ENCODE measurements at places on chromosomes 3 and 15.
A peak's percentile ranks its signal among the peaks of the same experiment; 100 is the strongest.

GRCh38 chr3:188559072-188559429 is 405.1 kb downstream of the LPP start:
- DNase-seq = no peak

DNA sequence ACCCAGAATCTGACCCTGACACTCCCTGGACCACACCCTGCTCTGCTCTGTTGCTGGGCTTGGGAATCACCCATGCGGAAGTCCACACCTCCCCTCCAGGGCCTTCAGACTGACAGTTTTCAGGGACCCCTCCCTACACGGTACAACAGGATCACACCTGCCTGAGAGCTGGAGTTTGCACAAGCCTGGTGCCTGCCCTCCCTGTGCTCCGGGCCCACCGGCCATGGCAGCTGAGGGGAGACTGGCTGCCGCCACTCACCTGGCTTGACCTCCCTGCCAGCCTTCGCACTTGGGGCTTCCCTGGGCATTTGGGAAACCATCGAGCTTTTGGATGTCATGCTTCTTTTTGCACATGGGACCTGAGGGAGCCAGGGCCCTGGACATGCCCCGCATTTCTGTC is 95.9 kb upstream of the ANKRD34C start:
- no peak for DNase-seq

- DNase-seq = no peak
Measured at GRCh38 chr3:129688271-129688895, 81.9 kb upstream of the PLXND1 start.

DNA sequence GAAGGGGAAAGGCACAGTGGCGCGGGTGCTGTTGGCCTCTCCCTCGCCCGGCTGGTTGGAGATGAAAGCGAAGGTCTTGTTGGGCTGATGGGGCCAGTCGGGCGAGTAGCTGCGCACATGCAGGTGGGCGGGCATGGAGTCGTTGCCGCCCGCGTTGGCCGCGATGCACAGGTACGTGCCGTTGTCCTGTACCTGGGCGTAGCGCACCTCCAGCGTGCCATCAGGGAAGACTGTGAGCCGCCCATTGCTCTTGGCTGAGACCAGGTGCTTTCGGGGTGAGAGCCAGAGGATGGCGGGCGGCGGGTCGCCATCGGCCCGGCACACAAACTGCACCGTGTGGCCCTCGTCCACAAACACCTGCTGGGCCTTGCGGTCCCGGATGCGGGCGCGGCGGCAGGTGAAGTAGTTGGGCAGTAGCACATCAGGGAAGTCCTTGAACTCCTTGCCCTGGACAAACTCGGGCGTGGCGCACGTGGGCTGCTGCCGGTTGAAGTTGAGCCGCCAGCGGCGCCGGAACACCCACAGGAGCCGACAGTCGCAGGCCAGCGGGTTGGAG is 18.4 kb downstream of the LINGO1 start:
- DNase-seq = no peak

DNA sequence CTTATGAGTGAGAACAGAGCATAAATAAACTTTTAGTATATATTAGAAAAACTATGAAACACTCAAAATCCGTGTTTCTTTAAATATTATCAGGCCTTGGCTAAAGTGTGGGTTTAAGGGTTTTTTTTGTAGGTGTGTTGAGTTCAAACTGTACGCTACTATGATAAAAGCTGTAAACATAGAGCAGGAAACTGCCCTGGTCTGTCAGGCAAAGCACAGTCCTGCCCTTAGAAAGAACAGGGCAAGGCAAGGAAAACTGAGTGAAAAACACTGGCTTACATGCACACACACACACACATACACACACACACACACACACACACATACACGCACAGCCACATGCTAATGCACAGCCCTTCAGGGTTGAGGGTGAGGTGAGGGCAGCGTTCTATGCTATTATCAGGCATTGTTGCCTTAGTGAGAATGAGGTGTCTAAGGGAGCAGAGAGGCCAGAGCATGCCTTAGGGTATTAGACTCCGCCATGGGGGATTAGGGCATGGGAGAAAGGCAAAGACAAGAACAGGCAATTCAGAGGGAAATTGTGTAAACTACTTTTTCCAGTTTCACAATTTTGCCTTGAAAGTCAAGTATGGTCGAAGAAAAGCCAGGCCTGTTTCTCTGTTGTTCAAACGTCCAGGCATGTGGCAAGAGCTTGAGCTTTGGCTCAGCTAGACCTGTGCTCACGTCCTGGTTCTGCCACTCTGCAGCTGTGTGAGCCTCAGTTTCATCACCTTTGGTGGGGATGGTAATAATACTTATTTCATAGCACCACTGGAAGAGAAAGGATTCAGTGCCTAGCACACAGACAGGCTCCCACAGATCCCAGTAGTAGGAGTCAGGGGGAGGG is 36.3 kb upstream of the TPM1 start:
- no peak for DNase-seq

DNA sequence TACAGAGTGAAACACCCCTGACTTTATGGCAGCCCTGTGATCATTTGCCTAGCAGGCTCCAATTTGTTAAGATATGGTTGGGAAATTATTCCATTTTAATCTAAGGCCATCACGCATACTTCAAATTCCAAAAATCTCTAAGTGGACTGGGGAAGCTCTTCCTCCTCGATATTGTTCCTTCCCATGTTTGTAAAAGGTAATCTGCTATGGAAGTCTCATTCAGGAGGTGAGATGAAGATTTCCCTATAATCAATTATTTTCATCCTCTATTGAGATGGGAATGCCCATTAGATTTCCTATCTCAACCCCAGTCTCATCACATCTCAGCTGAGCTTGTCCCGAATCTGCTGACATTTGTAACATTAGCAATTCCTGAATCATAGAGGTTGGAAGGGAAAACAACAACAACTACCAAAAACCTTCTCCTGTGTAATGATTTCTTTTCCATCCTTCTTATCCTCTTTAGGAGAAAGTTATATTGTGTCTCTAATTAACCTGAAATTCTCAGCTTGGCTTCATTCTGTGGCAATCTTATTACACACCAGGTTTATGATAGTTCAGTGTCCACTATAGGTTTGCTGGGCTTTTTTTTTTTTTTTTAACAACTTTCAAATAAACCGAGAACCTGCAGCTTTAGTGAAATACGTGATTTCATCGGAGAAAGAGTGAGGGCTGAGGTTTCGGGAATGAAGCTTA is 2.2 kb upstream of the NR2F2 start:
- no peak for DNase-seq

GRCh38 chr3:64956711-64957325 is 269.0 kb upstream of the ADAMTS9 start:
- DNase-seq = no peak

GRCh38 chr3:167125612-167126407 is 254.3 kb downstream of the ZBBX start:
- DNase-seq = no peak

DNA sequence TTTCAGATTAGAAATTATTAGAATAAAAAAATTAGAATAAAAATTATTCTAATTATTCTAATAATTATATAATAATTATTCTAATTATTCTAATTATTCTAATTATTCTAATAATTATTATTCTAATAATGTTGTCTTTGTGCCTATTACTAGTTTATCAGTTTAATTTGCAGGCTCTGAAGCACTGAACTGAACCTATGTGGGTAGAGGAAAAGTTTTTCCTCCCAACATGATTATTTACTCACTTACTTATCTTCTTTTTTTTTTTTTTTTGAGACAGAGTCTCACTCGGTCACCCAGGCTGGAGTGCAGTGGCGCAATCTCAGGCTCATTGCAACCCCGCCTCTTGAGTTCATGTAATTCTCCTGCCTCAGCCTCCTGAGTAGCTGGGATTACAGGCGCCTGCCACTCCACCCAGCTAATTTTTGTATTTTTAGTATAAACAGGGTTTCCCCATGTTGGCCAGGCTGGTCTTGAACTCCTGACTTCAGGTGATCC is 39.7 kb upstream of the C15orf39 start:
- DNase-seq = no peak

DNA sequence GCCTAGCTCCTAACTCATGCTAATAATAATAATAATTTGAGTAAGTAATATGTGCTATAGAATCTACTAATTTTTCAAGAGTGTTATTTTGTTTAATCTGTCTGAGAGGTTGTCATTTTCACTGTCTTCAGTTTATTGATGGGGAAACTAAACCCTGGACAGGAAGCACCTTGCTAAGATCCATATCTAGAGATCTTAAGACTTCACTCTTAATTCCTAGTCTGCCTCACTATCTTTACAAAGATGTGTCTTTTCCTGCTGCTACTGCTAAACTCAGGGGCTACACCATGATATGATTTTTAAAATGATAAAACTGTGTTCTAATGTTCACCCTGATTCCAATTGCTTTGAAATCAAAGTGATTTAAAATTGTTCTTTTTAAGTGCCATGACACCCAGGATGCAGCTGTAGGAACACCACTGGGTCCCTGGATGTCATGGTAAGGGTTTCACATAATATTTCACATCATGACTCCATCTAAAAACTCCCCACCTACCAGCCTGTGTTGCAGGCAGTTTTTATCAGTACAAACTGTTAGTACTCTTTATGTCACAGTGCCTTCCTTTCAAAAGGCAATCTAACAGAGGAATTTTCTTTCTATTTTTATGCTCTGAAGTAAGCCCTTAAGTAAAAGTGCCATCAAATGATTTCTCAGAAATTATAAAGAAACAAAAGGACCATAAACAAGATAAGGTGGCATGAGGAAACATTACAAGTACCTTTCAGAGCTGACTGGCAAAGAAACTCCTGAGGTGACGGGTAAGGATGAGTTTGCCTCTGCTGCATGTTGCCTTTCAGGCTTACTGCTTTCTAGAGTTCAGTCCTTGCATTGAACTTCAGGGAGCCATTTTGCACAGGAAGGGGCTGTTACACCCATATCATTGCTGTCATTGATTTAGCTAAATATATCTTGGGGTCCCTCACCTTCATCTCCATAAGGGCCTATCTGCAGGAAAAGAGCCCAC is 160.1 kb upstream of the SATB1 start:
- no peak for DNase-seq

DNA sequence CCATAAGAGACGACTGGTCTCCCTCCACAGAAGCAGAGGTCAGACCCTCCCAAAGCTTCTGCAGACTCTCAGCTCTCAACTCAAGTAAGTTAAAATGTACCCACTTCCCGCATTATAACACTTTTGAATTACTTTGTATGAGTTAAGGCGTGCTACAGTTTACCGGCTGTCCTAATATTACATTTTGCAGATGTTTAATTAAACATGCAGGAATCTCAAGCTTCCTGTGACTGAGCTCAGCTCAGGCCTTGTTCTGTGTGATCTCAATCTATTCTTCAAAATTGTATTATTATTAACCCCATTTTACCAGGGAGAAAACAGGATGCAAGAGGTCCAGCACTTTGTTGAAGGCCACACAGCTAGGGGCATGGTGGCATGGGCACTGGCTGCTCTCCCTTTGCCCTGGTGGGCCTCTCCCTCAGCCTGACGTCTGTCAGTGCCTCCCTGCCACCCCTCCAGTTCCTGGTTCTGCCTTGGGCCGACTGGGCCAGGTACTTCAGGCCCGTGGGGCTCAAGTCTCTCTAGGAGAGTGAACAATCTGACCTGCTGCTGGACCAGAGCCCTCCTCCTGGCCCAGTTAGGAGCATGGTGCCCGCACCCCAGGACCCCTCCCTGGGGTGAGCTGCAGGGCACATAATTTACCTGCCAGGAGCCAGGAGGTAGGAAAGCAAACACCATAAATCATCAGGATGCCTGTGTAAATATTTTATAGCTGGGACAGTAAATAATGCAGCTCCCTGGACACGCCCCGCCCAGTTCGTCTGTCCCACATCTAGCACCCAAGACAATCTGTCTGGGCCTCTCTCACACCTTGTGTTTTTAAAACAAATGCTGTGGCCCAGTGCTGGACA is 14.9 kb upstream of the RFT1 start:
- no peak for DNase-seq

GRCh38 chr15:32919749-32920414 is 202.1 kb downstream of the GREM1 start:
- DNase-seq = no peak

- DNase-seq = no peak
Measured at GRCh38 chr15:90790057-90790456, 72.9 kb downstream of the BLM start.

- no peak for DNase-seq
Measured at GRCh38 chr3:128874481-128875180, 4.8 kb upstream of the ACAD9 start.

GRCh38 chr3:45311327-45311726 is 77.0 kb upstream of the LARS2 start:
- DNase-seq = no peak

DNA sequence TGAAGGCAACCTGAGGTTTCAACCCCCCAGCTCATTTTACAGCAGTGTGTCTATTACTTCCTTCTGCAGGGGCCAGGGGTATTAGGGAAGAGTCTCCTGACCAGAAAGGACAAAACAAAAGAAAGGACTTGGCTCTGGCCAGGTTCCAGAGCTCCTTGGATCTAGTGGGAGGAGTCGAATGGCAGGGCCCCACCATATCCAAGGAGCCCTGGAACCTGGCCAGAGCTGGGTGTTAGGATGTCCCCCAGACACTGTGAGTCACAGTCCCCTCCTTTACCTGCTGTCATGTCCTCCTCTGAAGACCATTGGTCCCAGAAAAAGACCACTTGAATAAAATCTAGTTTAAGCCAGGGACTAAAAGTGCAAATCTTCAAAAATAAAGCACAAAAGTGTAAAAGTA is 113.2 kb downstream of the EEFSEC start:
- DNase-seq = no peak

GRCh38 chr15:58716027-58716426 is 33.5 kb downstream of the ADAM10 start:
- no peak for DNase-seq

GRCh38 chr3:58564456-58565160 is 12.6 kb downstream of the FAM107A start:
- no peak for DNase-seq

DNA sequence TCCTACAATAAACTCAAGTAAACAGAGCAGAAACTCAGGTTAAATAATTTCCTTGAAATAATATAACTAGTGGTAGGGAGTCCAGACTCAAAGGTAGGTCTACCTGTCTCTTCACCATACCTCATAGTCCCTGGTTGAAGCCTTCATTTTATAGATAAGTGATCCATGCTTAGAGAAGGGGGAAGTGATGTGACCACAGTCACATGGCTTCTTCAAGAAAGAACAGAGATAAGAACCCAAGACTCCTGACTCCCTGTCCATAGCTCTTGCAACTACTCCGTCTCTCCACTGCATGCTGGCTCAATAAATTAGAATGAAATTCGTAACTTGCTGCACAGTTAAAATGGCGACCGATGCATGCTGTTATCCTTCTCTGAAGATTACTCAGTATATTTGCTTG is 11.0 kb upstream of the C15orf61 start:
- DNase-seq = no peak

- DNase-seq = peak; percentile 8
Measured at GRCh38 chr15:44219073-44219472, 24.0 kb upstream of the FRMD5 start.

GRCh38 chr3:144660186-144660585 is 688.6 kb downstream of the DIPK2A start:
- no peak for DNase-seq

- DNase-seq = no peak
Measured at GRCh38 chr3:9244495-9245183, 4.8 kb downstream of the SRGAP3 start.

DNA sequence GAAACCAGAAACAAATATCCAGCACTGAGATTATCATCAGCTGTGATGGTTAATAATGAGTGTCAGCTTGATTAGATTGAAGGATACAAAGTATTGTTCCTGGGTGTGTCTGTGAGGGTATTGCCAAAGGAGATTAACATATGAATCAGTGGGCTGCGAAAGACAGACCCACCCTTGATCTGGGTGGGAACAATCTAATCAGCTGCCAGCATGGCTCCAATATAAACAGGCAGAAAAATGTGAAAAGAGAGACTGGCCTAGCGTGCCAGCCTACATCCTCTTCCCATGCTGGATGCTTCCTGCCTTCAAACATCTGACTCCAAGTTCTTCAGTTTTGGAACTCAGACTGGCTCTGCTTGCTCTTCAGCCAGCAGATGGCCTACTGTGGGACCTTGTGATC is 869.5 kb downstream of the SI start:
- DNase-seq = no peak

All from NCI-H446 treated with DMSO at 0.1 percent for 48 hours (cell line).